Activated naive CD4-positive, alpha-beta T cell treated with anti-CD3 and anti-CD28 coated beads for 36 hours (primary cell): ENCODE measurements at places on chromosomes 5 and 9. TPM values are rescaled to one million over a fixed set of nuclear protein-coding genes. Genes with fewer than 3 reads are reported as not detected.

DNA sequence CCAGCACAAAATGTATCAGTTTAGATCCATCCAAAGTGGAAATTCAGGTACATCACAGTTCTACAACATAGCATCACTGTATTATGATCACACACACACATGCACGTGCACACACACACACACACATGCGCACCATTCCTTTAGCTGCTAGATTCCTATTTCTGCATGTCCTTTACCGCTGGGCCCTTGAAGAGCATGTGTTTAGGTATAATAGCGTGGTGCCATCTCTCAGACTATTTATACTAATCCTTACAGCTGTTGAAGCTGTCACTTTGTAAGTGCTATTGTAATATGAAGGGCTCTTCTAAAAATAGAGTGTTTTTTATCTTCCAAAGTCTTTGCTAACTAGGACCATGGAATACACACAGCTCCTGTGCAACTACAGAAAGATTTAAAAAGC is 308.8 kb upstream of the TRPC7 start:
- no peak for DNase-seq

DNA sequence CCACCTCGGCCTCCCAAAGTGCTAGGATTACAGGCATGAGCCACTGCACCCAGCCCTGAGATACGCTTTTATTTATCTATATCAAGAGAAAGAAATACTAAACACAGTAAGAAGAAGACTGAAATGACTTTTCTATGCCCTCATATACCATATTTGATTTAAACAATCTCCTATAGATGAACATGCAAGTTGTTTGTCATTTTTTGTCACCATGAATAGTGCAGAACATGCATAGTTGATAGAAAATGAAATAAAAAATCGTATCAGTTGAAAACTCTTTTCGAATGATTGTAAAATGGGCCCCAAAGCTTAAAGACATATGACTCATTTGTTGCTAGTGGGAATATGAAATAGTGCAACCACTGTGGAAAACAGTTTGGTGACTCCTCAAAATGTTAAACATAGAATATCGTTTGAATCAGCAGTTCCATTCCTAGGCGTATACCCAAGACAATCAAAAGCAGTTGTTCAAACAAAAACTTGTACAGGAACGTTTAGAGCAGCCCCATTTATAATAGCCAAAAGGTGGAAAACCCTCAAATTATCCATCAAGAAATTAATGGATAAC is 61.4 kb upstream of the ANKH start:
- no peak for DNase-seq

DNA sequence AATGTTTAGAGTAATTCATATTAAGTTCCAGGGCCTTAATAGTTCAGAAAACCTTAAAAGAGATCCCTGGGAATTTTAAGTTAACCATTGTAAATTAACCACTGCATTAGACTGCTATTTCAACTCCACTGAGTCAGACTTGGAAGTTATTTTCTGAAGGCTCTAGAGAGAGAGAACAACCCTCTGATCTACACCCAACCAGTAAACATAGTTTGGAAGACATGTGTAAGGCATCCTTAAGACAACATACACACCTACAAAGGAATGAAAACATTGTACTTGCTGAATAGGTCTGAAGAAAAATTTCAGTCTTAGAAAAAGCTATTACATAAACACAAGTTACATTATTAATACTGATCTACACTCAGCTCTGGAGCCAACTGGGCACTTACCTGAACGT is 158.2 kb upstream of the FST start:
- no peak for DNase-seq

Gene PCDHB14
- total RNA-seq, result not detected

Gene VCAN
- total RNA-seq, result not detected

GRCh38 chr5:165188556-165189175 is 1683.2 kb downstream of the MAT2B start:
- no peak for DNase-seq

Gene CFAP77
- total RNA-seq, result not detected
